Temporal lobe (tissue), 4 donors: ENCODE measurements at places on chromosomes 4 and X. TPM values are rescaled to one million over a fixed set of nuclear protein-coding genes. Genes with fewer than 3 reads are reported as not detected.

CITED1 gene
- 3.2 TPM for total RNA-seq

COL4A5 gene
- total RNA-seq = 15.2 TPM

GPR82 gene
- total RNA-seq = not detected

CT45A1 gene
- not detected for total RNA-seq

MAGEA11 gene
- total RNA-seq = not detected

LINC00632 gene
- 39.8 TPM for total RNA-seq

GDPD2 gene
- 3.9 TPM for total RNA-seq

GYG2 gene
- 6.1 TPM for total RNA-seq

XG gene
- total RNA-seq = not detected

FAM47E gene
- 2.5 TPM for total RNA-seq

SYTL4 gene
- total RNA-seq = 2.2 TPM
